Umbilical cord (tissue), 2 donors: ENCODE measurements at places on chromosomes 13 and 19. TPM values are rescaled to one million over a fixed set of nuclear protein-coding genes. Genes with fewer than 3 reads are reported as not detected.

The CEACAM3 gene
- total RNA-seq = 3.4 TPM

The F2RL3 gene
- total RNA-seq = 2.2 TPM

The ZNF835 gene
- total RNA-seq = 1.2 TPM

The KASH5 gene
- 1.7 TPM for total RNA-seq

The RUBCNL gene
- total RNA-seq = 3.6 TPM

The CLIP3 gene
- 3.9 TPM for total RNA-seq

The NLRP11 gene
- total RNA-seq = 0.48 TPM

The CCDC70 gene
- 2.2 TPM for total RNA-seq

The GZMM gene
- not detected for total RNA-seq

The DACT3 gene
- total RNA-seq = 26.7 TPM

The OR4F17 gene
- total RNA-seq = 6.7 TPM

The CLEC17A gene
- not detected for total RNA-seq

The NMRK2 gene
- not detected for total RNA-seq

The SIGLECL1 gene
- total RNA-seq = not detected

The PNMA8B gene
- 3.1 TPM for total RNA-seq

The PEAK3 gene
- 0.24 TPM for total RNA-seq

The GNA15 gene
- total RNA-seq = 20.5 TPM

The B3GNT8 gene
- not detected for total RNA-seq

The PALM3 gene
- not detected for total RNA-seq

The PLK5 gene
- total RNA-seq = not detected

The FAAP24 gene
- total RNA-seq = 0.96 TPM

The PGLYRP2 gene
- total RNA-seq = not detected

The RNF6 gene
- total RNA-seq = 27.0 TPM

The SIAH3 gene
- total RNA-seq = 2.9 TPM

The GJB2 gene
- total RNA-seq = 13.0 TPM

The PTPRH gene
- total RNA-seq = 0.24 TPM

The CRLF1 gene
- total RNA-seq = 10.1 TPM

The ZNF253 gene
- total RNA-seq = 10.8 TPM

The MEX3D gene
- total RNA-seq = 50.3 TPM

The WDR88 gene
- total RNA-seq = not detected

The NOVA2 gene
- total RNA-seq = 6.0 TPM

The OR1I1 gene
- total RNA-seq = 0.96 TPM
